ELF-1 (cell line): ENCODE measurements at places on chromosomes 11 and 22.

DNA sequence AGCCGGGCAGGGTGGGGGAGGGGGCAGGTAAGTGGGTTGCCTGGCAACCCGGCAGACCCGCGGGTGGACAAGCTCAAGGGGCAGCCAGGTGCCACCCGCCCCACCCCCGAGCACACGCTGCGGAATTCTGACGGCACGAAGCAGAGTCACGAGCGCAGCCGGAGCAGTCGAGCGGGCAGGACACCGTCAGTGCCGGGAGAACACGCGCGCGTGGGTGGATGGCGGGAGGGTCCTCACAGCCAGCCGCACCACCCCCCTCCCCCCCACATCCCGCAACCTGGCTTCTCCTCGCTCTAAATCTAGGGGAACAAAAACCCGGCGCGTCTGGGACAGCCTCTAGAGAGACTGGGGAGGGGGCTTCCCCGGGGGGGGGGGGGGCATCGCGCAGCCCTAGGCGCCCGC is 133.1 kb upstream of the HSD17B12 start:
- no peak for DNase-seq

- no peak for DNase-seq
Measured at GRCh38 chr22:17167486-17167885, 8.4 kb upstream of the HDHD5 start.

DNA sequence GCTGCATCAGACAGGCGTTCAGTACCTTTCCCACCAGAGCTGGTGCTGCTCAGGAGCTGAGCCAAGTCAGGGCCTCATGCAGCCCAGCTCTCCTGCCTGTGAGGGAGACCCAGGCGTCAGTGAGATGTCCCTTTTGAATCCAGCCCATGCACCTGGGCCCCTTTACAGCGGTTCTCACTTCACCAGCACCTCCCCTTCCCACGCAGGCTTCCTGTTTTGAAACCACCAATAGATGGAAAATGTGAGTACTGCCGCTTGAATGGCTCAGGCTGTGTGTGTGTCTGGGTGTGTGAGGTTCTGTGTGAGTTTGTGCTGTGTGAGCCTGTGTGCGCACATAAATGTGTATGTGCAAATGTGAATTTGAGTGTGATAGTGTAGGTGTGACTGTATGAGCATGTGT is 88.4 kb downstream of the UBASH3B start:
- DNase-seq: no peak

GRCh38 chr11:115193914-115194801 is 310.1 kb downstream of the CADM1 start:
- peak; percentile 20 for DNase-seq
